ENCODE measurements at places on chromosomes 7 and 10.

DNA sequence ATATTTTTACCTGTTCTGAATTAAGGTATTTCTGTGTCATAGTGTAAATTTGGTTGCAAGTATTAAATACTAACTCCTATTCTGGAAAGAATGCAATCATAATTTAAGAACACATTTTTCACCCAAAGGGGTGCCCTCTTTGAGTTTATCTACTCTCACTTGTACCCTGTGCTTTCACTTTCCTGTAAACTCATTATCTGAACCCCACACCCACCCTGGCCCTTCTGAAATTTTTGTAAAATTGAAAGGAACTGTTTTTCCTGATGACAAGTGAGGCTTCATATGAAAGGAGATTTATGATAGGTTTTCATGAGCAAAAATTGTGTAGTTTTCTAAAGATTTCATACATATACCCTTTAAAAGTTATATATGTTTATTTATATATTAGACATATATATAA, 134.5 kb downstream of the WNT2 start:
- no peak for DNase-seq

GRCh38 chr10:71473671-71474599, 77.2 kb downstream of the CDH23 start:
- DNase-seq = no peak

GRCh38 chr10:71302874-71303568, 16.0 kb upstream of the SLC29A3 start:
- DNase-seq = peak; percentile 89

DNA sequence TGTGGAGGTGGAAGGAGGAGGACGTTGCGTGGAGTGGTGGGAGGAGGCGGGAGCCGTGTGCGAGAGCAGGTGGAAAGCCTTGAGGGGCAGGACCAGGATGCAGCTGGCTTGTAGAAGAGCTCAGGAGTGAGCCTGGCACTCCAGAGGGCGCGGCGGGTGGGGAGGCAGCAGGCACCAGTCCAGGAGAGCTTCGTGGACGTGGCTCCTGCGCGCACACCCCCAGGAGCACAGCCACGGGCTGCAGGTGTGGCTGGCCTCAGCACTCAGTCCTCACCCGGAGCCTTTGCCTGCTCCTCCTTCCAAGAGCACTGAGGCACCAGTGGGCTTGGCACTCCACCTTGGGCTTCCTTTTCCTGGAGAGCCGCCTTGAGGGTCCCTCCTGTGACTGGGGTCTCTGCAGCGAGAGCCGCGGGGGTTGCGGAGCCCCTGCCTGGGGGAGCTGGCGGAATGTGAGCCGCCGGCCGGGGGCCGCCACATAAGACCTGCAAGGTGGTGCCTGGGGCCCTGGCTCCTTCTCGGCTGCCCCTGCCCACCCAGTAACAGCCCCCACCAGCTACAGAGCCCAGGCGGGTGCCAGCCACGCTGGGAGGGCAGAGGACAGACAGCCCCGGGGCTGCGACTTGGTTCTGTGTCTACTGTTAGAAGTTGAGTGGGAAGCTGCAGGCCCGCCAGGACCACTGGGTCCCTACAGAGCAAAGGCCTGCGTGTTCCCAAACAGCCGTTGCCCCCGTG, 11.1 kb downstream of the MAFK start:
- DNase-seq = peak; percentile 57

- peak; percentile 29 for DNase-seq
These were observed 152.6 kb downstream of the ZMYND11 start for GRCh38 chr10:287814-288213.

- DNase-seq = peak; percentile 88
These were observed 44.4 kb downstream of the MYPN start for GRCh38 chr10:68153473-68154210.

DNA sequence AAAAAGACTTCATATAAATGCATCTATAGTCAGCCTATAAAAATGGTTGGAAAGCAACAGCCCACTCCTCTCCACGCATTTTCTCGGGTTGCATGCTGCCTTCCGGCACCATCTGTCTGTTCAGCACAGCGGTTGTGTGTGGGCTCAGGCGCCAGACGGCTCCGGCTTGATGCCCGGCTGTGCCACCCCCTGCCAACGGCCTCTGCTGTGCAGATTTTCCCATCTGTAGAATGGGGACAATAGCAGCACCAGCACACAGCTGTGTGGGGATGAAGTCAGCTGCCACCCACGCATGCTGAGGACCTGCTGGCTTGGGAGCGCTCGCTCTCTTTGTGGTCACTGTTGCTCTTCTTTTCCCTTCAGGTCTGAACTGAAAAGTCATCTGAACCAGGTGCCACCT, 19.5 kb downstream of the PRKAG2 start:
- no peak for DNase-seq

- no peak for DNase-seq
These were observed 52.4 kb upstream of the TNS3 start for GRCh38 chr7:47634273-47634672.

- DNase-seq = no peak
These were observed 968.6 kb upstream of the ZNF722 start for GRCh38 chr7:63030061-63030460.

GRCh38 chr10:128180843-128181242, 54.6 kb upstream of the MKI67 start:
- DNase-seq = no peak

GRCh38 chr7:145698526-145699262, 417.9 kb upstream of the CNTNAP2 start:
- peak; percentile 45 for DNase-seq

DNA sequence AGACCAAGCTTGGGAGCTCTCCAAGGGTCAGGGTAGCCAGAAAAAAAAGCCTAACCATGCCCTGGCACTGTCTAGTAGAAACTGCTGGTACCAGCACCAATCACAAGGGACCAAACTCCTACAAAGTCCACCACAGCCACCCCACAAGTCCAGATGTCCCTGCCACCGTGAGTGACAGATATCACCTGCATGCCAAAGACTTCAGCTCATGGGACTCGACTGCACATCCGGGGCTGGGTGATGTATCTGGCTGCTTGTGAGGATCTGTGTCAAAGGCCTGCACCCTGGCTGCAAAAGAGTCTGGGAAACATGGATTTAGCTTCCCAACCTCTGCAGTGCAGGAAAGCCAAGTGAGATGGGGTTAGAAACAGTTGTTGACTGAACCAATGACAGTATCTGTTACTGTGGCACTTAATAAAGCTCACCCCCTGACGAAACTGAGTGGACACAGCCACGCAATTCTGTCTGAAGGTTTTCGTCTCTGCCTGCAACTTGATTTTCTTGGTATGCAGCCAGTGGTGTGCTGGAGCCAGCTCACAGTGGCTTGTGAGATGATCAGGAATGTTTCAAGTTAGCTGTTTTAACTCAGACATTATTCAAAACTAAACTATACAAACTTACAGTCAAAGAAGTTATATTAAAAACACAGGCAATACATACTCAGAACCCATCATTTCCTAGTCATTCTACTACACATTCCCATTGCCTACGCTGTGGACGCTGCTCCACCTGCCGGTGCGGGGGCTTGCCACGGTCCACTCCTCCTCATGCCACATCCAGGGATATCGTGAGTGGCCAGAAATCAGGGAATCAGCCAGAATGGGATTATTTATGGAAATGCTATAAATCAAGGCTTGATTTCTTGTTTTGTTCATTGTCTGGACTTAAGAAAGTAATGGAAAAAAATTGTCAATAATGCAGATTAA, 9.2 kb downstream of the ZNF488 start:
- DNase-seq = no peak
